ENCODE measurements at places on chromosomes 2 and 18.

- no peak for DNase-seq
Observed at GRCh38 chr2:86634352-86634751, 10.7 kb upstream of the RNF103 start.

DNA sequence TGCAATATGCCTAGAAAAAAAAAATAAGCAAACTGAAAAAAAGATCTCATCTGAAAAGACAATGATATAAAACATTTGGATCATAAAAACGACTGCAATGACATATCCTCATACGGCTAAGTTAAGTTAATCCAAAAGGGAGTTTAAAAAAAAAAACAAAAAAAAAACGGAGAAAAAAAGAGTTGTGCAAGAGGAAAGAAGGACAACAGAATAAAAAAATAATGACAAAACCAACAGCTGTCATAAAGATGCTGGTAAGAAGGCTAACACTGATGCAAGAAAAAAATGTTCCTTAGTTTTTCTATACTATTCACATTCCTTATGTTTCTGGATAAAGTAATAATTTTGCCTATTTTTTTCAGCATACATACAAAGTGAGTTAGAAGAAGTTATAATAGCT lies 192.5 kb downstream of the SRBD1 start:
- DNase-seq = no peak

DNA sequence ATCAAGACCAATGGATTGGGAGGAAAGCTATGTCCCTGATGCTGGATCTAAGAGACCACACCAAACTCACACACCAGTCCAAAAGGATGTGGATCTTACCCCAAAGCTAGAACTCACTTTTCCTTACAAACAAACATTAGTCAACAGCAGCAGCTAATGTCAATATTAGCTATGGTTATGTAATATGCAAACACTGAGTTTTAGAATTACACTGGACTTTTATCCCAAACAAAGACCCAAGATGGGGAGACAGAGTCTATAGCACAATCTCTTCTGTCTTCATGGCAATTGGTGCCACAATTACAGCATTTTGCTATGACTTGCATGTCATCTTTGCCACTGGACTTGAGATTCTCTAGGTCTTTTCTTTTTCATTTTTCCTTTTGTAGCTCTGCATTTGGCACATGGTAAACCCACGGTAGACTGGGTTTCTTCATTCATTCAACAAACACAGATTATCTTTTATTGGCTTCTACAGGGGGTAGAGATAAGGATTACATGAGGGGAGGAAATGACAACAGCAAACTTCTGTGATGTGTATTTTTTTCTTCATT lies 59.0 kb downstream of the SPRED2 start:
- no peak for DNase-seq

DNA sequence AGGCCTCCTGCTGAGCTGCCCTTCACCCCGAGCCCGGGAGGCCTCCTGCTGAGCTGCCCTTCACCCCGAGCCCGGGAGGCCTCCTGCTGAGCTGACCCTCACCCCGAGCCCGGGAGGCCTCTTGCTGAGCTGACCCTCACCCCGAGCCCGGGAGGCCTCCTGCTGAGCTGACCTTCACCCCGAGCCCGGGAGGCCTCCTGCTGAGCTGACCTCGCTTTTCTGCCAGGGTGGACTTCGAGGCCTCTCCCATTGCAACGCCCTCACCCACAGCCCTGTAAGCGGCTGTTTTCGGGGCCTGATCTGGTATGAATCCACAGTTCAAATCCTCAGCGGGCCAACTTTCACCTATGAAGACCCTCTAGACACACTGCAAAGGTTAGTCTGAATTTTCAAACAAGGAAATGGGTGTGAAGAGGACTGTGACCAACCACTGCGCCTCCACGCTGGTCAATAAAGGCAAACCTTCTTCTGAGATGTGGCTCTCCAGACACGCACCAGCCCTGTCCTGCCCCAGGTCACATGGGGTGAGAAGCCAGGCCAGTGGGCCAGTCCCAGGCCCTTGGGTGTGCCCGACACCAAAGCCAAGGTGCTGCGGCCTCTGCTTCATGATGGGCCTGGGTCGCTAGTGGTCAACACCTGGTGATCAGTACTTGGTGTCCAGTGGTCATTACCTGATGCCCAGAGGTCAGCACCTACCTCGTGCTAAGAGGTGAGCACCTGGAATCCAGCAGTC lies 225.1 kb upstream of the SALL3 start:
- no peak for DNase-seq

DNA sequence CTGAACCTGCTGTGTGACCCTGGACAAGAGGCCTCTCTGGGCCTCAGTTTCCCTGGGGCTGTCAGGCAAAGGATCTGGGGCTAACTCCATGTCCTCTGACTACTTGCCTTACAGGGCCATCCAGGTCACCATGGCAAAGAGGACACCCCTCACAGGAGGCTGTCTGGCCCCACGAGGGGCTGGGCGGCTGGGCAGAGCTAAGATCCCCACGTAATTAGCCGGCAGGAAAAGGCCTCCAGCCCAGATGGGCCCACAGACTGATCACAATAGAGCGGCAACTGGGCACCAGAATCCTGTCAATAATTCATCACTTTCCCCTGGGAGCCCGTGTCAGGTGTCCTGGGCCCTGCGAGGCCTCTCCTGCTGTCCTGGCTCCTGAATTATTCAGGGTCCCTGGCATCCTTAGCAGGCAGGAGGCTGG lies 44.8 kb upstream of the OTOF start:
- no peak for DNase-seq

DNA sequence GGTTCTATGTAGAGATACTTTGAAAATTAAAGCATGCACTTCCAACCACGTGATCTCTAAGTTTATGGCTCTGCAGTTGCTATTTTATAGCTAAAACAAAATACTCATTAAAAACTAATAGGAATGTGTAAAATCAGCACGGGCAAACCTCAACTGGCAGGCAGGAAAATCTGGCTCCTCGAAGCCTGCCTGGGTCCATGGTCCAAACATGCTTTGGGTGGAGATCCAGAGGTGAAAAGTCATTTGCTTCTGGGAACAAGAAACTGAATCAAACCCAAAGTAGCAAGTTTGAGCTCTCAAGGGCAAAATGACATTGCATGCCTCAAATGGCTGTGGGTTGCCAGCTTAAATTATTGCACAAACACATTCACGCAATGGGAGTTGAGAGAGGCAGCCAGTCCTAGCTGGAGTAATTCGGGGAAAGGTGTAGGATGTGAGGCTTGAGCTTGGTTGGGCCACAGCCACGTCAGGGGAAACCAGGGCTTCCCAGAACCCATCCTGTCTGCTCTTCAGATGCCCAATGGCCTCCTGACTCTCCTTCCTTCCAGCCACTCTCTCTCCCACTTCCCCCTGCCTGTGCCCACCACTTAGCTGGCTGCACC lies 75.2 kb upstream of the LCLAT1 start:
- DNase-seq = no peak

- no peak for DNase-seq
Observed at GRCh38 chr2:124797049-124797448, 772.0 kb downstream of the CNTNAP5 start.

GRCh38 chr2:10375570-10376281 lies 72.4 kb downstream of the ODC1 start:
- no peak for DNase-seq

- DNase-seq = peak; percentile 58
Observed at GRCh38 chr2:37343537-37344434, 644 bp upstream of the QPCT start.

DNA sequence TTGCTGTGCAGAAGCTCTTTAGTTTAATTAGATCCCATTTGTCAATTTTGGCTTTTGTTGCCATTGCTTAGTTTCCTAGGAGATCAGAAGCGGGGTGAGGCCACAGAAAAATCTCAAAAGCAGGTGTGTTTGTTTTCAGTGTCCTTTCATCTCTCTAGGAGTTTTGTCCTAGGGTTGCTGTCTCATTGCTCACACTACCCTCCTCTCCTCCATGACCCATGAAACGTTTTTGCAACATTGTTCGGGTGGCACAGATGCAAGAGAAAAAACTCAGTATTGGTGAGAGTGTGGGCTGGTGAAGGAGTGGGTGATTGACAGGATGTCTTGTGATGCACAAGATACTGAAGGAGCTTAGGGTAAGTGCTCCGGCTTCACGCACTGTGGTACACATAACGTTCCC lies 103.6 kb downstream of the LYPD1 start:
- DNase-seq = no peak

GRCh38 chr2:60806988-60807681 lies 51.1 kb downstream of the PAPOLG start:
- peak; percentile 87 for DNase-seq

GRCh38 chr2:197926673-197927072 lies 122.3 kb downstream of the PLCL1 start:
- DNase-seq = no peak

- no peak for DNase-seq
Observed at GRCh38 chr18:56756966-56757365, 105.8 kb downstream of the WDR7 start.

DNA sequence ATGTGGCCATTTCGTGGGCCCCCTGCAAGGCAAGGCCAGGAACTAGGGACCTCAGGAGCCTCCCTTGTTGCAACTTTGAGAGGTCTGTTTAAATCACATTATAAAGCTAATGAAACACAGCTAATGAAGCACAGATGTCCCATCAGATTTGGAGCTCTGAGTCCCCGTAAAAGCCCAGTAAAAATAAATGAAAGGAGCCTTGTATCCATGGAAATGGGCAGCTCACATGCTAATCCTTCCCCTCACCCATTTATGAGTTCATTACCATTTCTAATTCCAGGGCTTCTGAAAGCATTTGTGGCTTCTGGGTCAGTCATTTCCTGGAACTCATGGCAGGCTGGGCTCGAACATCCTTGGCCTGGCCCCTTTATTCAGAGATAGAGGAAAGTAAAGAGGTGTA lies 274.8 kb downstream of the SS18 start:
- no peak for DNase-seq

- peak; percentile 39 for DNase-seq
Observed at GRCh38 chr2:64832936-64833335, 156.3 kb upstream of the SLC1A4 start.

All from iris pigment epithelial cell (primary cell).